ENCODE measurements at places on chromosomes 3 and 15.

GRCh38 chr15:27082526-27082925 is 111.5 kb downstream of the GABRG3 start:
- DNase-seq = no peak

DNA sequence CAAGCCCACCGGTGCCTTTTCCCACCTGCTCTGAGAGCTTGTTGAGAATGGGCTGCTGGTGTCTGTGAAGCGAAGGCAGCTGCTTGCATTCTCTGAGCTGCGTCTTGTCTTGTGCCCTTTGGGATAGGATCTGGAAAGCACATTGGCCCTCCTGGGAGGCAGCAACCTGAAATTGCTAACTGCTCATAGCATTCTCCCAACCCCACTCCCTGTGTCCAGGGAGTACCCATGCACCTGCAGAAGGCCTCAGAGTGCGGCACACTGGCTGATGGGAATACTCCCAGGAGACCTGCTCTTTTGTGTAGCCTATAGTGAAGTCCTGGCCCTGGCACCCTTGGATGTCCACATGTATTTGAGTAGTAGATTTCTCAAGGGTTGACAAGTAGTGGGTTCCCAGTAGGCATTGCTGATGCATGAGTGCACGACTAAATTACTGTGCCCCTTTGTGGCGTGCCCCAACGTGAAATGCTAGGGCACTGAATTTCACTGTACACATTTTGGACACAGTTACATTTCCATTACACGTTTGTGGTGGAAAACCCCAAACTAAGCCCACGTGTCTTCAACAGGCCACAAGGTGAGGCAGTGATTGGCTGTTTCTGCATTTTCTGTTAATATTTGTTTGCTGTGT is 3.7 kb downstream of the EPHB1 start:
- DNase-seq = no peak

DNA sequence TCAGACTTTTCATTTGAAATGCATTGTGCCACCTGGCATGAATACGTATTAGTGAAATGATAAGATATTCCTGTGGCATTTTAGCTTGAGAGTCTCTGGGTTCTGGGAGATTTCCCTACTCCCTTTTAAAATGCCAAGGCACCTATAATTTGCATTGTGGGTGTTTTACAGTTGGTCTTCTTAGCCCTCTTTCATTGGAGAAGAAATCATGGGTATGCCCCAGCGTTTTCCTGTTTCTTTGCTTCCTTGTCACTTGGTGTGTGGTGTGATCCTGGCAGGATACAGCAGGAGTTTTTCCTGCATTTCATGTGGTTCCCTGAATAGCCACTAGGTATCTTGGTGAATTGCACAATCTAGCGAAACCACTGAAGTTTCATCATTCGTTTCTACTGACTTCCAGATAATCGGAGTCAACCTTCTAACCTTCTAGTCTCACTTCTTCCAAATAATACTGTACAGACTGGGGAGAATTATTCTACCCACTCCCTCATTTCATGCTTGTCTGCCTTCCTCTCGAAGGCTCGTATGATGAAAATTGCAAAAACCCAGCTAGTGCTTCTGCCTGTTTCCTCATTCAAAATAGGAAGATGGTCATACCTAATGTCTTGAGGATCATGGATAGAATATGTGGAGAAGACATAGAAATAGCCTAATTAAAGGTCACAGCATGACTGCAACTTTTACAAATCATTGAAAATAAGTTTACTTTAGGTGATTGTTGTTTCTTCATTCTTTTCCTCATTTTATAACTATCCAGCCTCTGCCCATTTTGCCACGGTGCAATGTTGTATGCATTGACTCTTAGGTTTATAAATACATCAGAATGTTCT is 2.6 kb downstream of the BHLHE40 start:
- no peak for DNase-seq

DNA sequence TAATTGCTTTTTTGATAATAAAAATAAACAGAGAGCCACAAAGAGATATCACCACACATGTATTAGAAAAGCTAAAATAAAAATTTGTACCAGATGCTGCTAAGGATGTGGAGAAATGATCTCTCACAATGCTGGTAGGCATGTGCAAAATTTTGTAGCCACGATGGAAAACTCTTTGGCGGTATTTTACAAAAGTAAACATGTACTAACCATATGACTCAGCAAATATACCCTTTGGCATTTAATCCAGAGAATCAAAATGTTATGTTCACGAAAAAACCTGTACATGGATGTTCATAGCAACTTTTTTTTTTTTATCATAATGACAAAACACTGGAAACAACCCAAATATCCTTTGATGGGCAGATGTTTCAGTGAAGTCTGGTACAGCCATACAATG is 261.2 kb downstream of the LPP start:
- DNase-seq = no peak

GRCh38 chr15:56963126-56963525 is 44.7 kb downstream of the TCF12 start:
- DNase-seq = no peak

DNA sequence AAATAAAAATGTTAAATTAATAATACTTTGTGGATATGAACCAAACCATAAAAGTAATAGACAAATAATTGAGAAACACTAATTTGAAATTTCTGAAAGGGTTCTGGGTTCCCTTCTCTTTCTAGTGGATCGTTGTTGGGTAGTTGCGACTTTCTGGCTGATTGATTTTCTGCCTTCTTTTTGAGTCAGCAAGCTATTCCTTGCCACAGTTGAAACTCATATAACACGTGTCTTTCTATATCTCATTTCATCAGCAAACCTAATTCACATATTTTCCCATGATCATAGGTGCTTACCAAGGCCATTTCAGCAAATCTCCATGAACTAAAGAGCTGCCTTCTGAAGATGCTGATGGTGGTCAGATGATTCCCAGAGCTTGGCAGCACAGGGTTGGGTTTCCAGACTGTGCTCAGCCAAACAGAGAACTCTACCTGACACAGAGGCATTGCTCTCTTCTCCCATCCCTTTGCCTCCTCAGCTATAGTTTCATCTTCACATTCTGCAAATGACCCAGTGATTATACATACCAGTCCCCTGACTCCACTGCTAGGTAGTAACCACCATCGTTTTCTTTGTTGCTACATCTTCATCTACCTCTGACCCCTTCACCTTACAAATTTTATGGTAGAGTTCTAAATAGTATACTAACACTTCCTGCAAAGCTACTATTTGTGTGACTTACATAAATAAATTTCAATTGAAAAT is 383.9 kb upstream of the DPH6 start:
- no peak for DNase-seq

GRCh38 chr3:71271596-71271995 is 311.9 kb downstream of the FOXP1 start:
- no peak for DNase-seq

- no peak for DNase-seq
Observed at GRCh38 chr3:123667784-123668183, 82.9 kb upstream of the HACD2 start.

DNA sequence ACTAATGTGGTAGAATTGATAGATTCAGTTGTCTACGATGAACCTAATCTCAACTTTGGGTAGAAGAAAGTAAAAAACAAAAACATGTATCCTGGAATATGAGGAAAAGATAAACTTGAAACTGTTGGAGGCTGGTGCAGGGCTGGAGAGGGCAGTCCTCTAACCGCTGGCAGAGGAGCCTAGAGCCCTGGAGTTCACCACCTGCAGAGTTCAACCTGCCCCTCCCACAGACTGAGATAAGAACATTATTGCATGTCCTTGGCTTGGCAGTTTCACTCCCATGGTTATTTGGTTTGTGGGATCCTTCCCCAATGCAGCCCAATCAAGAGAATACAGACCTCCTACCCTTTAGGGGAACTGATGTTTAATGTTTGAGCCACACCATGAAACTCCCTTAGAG is 53.2 kb upstream of the GATM start:
- no peak for DNase-seq

DNA sequence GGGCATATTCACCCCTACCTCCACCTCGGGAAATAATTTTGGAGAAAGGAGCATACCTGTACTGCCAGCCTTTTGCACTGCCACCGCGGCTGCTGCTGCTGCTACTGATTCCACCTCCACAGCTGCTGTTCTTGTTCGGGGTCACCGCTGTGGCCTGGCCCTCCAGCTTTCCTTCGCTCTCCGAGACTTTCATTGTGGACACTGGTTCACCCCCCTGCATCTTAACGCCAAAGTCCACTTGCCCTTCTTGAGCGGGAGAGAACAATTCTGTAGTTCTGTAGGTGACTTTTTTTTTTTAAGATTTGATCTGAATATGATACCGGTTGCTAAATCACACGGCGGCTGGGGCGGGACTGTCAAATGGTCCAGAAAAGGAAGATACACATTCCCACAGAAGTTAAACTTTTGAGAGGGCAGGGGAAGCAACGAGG is 701 bp downstream of the OSBPL11 start:
- no peak for DNase-seq

DNA sequence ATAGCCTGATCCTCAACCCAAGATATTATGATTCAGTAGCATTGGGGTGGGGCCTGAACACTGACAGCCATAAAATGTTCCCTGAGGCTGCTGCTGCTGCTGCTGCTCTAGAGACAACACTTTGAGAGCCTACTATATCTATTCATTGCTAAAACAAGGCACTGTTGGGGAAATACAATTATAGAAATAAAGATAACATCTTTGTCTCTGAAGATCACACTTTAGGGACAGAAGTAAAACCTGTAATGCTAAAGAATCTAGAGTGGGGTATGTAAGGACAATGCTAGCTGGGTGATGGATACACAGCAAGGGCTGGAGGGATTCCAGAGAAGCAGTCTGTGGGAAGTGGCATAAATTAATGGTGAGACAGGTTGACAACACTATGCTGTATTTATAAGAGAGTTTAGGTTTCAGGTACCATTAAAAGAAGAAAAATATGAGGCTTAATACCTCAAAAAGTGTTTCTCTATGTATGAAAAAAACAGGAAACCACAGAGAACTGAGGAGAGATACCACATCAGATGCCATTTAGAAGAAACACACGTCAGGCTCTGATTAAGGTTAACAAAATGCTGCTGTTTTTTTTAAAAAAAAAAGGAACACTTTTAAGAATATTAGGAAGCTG is 115.9 kb downstream of the CBLB start:
- DNase-seq = no peak

DNA sequence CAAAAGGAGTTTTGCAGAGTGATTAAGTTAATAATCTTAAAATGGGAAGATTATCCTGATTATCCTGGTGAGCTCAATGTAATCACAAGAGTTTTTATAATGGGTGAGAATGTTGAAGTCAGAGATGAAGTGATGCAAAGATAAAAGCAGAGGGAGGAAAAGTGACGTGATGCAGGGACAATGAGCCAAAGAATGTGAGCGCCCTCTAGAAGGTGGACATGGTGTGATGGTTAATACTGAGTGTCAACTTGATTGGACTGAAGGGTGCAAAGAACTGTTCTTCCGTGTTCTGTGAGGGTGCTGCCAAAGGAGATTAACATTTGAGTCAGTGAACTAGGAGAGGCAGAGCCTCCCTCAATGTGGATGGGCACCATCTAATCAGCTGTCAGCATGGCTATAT is 569.6 kb upstream of the AGTR1 start:
- DNase-seq = no peak

- DNase-seq = no peak
Observed at GRCh38 chr3:123094516-123095313, 27.9 kb downstream of the PDIA5 start.

DNA sequence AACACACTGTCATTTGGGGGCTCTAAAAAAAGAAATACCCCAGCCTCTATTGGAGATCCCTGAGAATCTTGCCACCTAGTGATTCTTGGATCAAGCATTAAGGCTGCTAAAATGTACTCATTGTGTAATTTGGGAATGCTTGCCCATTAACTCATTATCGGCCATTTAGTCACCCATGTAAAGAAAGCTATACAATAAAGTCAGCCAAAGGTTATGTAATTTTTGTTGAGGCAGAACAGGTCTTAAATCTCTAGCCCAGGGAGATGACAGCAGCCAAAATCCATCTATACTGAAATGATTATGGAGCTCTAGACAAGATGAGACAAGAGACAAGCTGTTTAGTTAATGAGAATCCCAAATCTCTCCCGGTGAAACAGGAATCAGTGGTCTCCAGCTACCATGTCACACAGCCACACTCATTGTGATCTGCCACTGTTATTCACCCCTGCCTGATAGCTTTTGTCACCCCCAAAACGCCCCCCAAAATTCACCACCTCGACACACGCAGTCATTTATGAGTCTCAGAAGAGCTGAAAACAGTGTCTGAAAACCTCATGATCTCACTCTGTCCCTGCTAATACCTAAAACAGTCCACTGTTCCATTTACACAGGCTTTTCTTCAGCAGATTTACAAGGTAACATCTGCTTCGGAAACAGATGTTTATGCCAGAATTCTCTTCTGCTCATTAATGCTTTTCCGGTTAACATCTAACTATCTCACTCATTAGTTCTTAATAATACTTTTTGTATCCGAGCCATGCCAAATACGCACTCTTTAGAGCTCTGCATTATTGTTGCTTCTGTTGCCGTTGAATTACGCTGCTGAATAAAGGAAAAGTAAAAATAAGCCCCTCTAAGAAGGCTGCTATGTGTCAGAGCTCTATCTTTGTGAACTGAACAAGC is 138.5 kb downstream of the RORA start:
- no peak for DNase-seq

DNA sequence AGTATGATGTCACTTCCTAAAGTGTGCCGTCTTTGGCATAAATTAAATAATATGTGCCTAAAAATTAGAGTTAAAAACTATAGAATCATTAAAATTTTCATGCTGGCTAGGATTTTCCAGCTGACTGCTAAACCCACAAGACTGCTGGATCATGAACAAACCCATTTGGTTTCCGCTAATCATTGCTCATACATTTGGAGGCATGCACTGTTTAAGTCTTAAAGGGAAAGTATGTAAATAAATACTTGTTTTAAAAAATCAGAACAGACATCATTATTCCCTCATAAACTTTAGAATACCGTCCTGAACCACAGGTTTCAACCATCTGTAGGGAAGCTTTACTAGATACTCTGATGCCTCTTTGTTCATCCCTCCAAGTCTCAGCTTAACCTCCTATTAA is 26.5 kb downstream of the ATP6V1A start:
- DNase-seq = no peak

DNA sequence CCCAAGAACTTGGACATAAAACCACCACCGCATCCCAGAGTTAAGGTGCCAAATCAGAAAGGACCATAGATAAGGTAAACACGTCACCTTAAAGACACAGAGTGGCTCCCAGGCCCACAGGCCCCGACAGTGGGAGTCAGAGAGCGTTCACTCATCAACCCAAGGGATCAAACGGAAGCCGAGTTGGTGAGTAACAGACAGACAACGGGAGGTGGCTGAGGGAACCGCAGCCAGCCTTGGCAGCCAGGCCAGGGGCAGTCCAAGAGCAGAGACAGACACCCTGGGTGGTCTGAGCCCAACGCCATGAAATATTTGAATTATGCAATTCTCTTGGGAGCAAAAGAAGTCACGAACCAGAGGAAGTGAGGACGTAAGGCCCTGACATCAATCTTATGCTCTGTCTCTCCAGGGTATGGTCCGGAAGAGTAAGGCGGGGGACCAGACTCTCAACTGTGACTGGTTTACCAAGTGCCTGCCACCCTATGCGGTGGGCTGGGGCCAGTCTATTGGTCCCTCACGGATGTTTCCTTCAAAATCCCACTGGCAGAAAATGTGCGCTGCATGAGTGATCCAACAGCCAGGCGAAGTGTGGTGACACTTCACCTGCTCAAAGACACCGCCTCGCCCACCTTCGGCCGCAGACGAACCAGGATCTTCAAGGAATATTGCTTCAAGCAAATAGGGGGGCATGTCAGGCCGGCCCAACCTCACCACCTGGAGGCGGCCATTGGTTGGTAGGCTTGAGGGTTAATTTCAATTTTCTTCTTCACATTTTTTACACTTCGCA is 34.3 kb downstream of the TMEM44 start:
- DNase-seq = no peak

- DNase-seq = no peak
Observed at GRCh38 chr3:35187908-35188307, 451.4 kb upstream of the ARPP21 start.
